ENCODE measurements at places on chromosomes 5 and 9.

- DNase-seq: no peak
Measured at GRCh38 chr5:175606409-175606808, 51.5 kb upstream of the HRH2 start.

GRCh38 chr5:172377856-172378255 lies 76.5 kb downstream of the SH3PXD2B start:
- no peak for DNase-seq

DNA sequence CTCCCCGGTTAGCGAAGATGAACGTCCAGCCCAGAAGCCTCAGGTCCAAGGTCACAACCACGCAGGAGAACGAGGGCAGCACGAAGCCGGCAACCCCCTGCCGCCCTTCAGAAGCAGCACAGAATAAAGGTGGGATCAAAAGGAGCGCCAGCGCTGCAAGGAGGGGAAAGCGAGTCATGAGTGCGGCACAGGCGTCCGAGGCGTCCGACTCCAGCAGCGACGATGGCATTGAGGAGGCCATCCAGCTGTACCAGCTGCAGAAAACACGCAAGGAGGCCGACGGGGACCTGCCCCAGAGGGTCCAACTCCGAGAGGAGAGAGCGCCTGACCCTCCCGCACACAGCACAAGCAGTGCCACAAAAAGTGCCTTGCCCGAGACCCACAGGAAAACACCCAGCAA lies 5.8 kb downstream of the PPP1R26 start:
- no peak for DNase-seq

- no peak for DNase-seq
Measured at GRCh38 chr9:92295827-92296258, 2.3 kb upstream of the IARS1 start.

GRCh38 chr5:108084105-108084504 lies 297.8 kb downstream of the FBXL17 start:
- no peak for DNase-seq

- DNase-seq: no peak
Measured at GRCh38 chr5:139969318-139969717, 73.8 kb downstream of the NRG2 start.

DNA sequence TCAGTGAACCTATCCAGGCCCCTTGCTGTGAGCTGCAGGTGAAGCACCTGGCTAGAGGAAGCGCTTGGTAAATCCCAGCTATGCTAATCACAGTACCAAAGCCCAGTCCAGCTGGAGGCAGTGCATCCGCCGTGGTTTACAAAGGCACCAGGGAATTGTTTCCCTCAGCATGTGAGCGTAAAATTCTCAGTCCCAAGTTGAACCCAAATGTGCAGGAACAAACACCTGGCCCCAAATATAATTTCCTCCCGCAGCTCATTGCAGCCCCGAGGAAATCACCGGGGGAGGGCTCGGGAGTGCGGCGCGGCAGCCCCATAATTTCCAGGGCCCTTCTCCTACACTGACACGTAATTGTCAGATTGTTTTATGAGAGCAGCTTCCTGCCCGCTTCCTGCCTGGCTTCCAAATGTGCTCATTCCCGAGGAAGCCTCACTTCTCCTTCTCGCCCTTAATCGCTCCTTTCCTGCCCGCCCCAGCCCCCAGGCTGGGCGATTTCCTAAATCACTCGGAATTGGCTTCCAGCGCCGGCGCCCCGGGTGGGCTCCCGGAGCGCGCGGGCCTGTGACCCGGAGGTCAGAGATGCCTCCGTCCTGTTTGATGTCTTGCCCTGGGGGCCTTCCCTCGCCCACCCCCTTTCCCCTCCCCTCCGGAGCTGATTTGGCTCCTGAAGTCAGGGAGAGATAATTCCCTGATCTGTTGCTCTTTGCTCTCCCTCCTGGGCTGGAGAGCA lies 134.4 kb downstream of the FGF1 start:
- no peak for DNase-seq

- no peak for DNase-seq
Measured at GRCh38 chr5:177303925-177304391, 359 bp downstream of the PRELID1 start.

DNA sequence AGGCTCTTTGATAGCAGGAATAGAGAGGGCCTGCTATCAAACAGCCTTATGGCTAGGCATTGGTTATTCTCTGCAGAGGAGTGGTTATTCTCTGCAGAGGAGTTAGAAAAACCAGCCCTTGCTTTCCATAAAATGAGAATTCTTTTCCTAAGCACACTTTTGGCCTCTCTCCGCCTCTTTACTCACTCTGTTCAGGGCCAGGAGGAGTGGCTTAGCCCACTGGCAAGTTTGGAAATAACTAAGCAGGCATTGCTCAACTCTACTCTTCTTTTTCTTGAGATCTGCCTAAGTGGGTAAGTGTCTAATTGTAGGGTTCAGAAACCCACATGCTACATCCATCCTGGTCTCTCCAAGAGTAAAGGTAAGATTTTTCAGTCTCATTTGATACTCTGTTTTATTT lies 341.7 kb downstream of the KIAA0825 start:
- DNase-seq: no peak

DNA sequence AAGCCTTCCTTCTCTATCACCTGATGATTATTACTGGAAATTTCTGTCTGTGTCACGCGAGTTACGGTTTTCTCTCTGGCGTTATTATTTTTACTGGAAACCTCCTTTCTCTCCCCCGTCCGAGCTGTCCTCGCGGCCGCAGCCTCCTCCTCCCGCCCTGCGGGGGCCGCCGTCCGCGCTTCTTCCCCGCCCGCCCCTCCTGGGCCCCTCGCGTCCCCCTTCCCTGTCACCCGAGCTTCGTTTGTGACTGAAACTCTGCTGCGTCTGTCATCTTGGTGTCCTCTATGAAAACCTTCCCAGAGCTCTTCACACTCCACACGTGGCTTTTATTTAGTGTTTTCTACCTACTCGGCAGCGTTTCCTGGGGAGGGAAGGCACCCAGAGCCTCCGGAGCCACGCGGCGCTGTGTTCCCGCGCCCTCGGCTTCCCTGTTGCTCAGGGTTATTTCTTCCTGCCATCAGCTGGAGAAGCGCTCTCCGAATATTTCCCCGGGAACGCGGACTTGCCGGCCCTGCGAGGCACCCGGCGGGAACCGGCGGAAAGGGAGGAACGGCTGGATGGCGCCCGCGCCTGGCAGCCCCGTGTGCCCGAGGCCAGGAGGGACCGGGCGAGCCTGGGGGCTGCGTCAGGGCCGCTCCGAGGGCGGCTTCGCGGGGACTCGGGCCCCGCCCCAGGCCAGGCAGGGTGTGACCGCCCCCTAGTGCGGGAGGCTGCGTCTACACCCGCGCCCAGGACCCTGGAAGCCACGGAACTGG lies 33.9 kb downstream of the TRIP13 start:
- no peak for DNase-seq

- DNase-seq: no peak
Measured at GRCh38 chr9:135307300-135307699, 172.3 kb upstream of the PPP1R26 start.

GRCh38 chr5:1555011-1555807 lies 31.4 kb upstream of the LPCAT1 start:
- no peak for DNase-seq

DNA sequence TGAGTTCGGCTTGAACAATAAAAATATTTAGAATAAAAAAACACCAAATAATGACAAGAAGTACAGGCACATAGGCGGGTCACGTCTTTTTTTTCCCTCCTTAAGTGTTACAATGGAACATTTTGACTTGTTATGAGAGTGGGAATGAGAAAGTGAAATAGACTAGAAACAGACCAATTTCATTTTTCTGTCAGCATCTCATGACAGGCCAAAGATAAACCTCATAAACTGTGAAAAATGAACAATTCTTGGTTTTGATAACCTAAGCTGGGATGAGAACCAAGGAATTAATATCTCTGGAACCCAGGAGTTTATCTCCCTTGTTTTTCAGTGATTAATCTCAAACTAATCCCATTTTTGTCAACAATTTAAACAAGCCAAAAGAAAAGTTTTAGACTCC lies 299.5 kb downstream of the SLIT3 start:
- no peak for DNase-seq

DNA sequence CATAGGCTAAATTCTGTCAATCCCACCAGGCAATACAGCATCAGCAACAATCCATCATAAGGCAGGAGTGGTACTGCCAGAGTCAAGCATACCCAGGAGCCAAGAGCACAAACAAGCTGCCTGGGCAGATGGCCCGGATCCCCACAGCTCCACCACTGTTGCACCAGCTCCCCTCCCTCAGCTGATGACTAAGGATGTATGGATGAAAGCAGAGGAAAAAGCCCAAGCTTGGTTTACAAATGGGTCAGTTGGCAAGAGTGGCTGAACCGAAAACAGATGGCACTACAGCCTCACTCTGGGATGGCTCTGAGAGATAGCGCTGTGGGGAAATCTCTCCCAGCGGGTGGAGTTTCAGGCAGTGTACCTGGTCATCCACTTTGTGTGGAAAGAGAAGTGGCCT lies 29.4 kb downstream of the DROSHA start:
- no peak for DNase-seq

DNA sequence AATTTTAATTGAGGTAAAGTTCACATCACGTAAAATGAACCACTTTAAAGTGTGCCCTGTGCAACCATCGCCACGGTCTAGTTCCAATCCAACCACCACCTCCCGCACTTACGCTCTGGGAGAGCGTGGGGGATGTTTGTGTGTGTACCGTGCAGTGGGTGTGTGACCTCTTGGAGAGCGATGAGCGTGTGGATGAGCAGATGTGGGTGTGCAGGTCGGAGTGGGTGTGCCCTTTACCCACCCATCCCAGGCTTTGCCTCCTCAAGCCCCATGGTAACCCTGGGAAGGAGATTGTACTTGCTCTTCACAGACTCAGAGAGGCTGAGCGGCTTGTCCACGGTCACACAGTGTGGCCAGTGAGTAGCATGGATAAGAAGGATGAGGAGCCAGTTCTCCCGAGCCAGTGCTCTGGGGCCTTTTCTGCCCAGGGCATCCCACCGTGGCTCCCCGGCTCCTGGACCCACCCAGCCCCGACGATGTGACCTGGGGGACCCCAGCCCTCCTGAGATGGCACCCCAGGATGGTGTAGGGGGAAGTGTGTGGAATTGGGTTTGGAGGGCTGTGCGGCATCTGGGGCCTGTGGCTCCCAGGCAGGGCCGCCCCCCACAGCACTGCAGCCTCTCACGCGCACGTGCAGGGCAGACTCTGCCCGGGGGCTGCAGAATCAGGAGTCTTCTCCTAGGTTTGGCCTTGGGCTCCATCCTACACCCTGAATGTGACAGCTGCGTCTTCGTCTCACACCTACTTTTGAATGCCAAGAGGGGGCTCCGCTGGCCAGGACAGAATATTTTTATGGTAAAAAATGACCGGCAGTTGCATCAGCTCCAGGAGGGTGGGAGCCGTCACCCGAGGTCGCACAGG lies 13.6 kb downstream of the LHX3 start:
- DNase-seq: no peak

DNA sequence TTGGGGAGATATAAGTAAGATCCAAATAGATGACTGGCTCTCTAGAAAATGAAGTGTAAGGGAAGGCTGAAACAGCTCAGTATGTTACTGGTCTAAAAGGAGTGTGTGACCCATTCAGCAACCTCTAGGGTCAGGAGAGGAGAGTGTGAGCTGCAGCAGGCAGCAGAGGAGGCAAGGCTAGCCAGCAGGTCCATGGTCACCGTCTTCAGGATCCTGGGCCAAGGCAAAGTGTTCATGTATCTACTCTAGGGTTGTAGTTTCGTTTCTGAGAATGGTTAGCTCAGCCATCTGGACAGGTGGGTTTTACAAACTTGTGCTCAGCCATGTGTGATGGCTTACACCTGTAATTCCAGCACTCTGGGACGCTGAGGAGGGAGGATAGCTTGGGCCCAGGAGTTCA lies 13.7 kb downstream of the MYO10 start:
- no peak for DNase-seq
